ENCODE measurements at places on chromosomes 3 and 15. TPM values are rescaled to one million over a fixed set of nuclear protein-coding genes. Genes with fewer than 3 reads are reported as not detected.

Gene CORO2B
- total RNA-seq: not detected

Gene CHRNA5
- 2.7 TPM for total RNA-seq

Gene ST8SIA2
- not detected for total RNA-seq

Gene OTOL1
- not detected for total RNA-seq

Gene LAMB2
- not detected for total RNA-seq

Gene CAV3
- not detected for total RNA-seq
